A549 treated with dexamethasone at 1 μM for 4 hours (cell line): ENCODE measurements at places on chromosomes 2 and 18. TPM values are rescaled to one million over a fixed set of nuclear protein-coding genes. Genes with fewer than 3 reads are reported as not detected.

Gene PLEK
- not detected in 5 replicates for total RNA-seq

Gene LINC00305
- not detected in 5 replicates for total RNA-seq

Gene ACTG2
- 0.18 to 0.45 TPM (median 0.28 TPM) in 5 replicates for total RNA-seq

Gene SLC9A4
- total RNA-seq, result not detected in 5 replicates

Gene UGT1A4
- total RNA-seq, result 0.07 TPM in 1 of 5 replicates, not detected in the others

Gene MC4R
- total RNA-seq, result not detected in 5 replicates

Gene MC5R
- not detected in 5 replicates for total RNA-seq

Gene CNTNAP5
- total RNA-seq, result not detected in 5 replicates

Gene FBXO15
- total RNA-seq, result 0.61 to 0.91 TPM (median 0.73 TPM) in 5 replicates

Gene DSC3
- 1.4 to 2.0 TPM (median 1.7 TPM) in 5 replicates for total RNA-seq

Gene SKOR2
- not detected in 5 replicates for total RNA-seq

Gene CCL20
- total RNA-seq, result 3.0 to 6.9 TPM (median 3.9 TPM) in 5 replicates

Gene MLPH
- 225 to 326 TPM (median 300 TPM) in 5 replicates for total RNA-seq

Gene GALNT14
- 43.5 to 47.4 TPM (median 44.3 TPM) in 5 replicates for total RNA-seq

Gene NAT8
- not detected in 5 replicates for total RNA-seq

Gene IL1RL2
- 0.04 to 0.08 TPM (median 0.06 TPM) in 3 of 5 replicates, not detected in the others for total RNA-seq

Gene GPR35
- 0.32 to 0.83 TPM (median 0.68 TPM) in 5 replicates for total RNA-seq

Gene ZNF521
- not detected in 5 replicates for total RNA-seq

Gene PARD3B
- total RNA-seq, result 0.52 to 1.4 TPM (median 0.90 TPM) in 5 replicates

Gene HOXD1
- total RNA-seq, result 0.15 to 0.25 TPM (median 0.21 TPM) in 5 replicates

Gene NT5C1B
- total RNA-seq, result not detected in 5 replicates

Gene C1GALT1C1L
- total RNA-seq, result 2.1 to 2.4 TPM (median 2.3 TPM) in 5 replicates

Gene ABCG5
- total RNA-seq, result 0.03 TPM in 1 of 5 replicates, not detected in the others

Gene SPOPL
- total RNA-seq, result 5.5 to 10.8 TPM (median 9.0 TPM) in 5 replicates

Gene MATN3
- total RNA-seq, result 11.0 to 18.8 TPM (median 15.4 TPM) in 5 replicates

Gene NPPC
- 0.32 to 0.67 TPM (median 0.42 TPM) in 5 replicates for total RNA-seq

Gene CROCC2
- total RNA-seq, result not detected in 5 replicates

Gene OST4
- 529 to 708 TPM (median 553 TPM) in 5 replicates for total RNA-seq

Gene STAT4
- 3.9 to 5.7 TPM (median 4.8 TPM) in 5 replicates for total RNA-seq

Gene COL4A3
- total RNA-seq, result 0.46 to 1.3 TPM (median 0.74 TPM) in 5 replicates

Gene LYG2
- not detected in 5 replicates for total RNA-seq

Gene CXCR2
- total RNA-seq, result not detected in 5 replicates

Gene SP5
- total RNA-seq, result not detected in 5 replicates

Gene EDAR
- 0.07 to 0.12 TPM (median 0.09 TPM) in 5 replicates for total RNA-seq

Gene TGFA
- 4.4 to 8.2 TPM (median 4.9 TPM) in 5 replicates for total RNA-seq

Gene CFC1
- 0.07 to 0.08 TPM in 2 of 5 replicates, not detected in the others for total RNA-seq

Gene SKA1
- 12.4 to 15.3 TPM (median 13.4 TPM) in 5 replicates for total RNA-seq
